ENCODE measurements at places on chromosomes 6 and 20.

DNA sequence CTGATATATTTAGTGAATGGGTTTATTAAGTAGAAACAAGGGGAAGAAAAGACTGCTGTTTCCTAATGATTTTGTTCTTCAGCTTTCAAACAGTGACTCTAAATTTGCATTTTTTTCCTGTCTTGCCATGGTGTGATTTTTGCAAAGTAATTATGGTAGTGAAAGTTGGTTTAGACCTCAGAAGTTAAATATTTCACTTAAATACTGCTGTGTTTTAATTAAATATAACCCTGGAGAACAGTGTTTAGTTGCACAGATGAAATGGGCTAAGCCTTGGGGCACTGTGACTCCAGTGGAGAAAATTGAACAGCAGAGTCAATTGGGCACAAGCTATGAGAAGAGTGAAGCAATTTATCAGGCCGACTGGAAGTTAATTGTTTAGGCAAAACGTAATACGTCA, 111.1 kb upstream of the MCHR2 start:
- no peak for DNase-seq

DNA sequence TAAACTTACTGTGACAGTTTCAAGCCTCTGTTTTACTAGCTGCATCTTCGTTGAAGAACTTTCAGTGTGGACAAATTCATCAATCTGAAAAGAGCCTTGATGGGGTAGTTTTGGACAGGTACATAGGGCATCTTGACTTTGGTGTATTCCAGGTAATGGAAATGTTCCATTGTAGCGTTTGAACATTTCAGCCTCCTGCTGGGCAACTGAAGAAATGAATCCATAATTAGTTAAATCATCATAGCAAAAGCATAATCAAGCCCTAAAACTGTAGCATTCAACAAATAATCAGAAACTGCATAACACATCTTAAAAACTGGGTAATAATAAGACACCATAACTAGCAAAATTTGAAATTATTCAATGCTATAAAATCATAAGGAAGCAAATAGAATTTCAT, 86.2 kb downstream of the AHI1 start:
- DNase-seq: no peak

- DNase-seq: no peak
These were observed 77.6 kb upstream of the GGTLC1 start for GRCh38 chr20:24066076-24066700.

DNA sequence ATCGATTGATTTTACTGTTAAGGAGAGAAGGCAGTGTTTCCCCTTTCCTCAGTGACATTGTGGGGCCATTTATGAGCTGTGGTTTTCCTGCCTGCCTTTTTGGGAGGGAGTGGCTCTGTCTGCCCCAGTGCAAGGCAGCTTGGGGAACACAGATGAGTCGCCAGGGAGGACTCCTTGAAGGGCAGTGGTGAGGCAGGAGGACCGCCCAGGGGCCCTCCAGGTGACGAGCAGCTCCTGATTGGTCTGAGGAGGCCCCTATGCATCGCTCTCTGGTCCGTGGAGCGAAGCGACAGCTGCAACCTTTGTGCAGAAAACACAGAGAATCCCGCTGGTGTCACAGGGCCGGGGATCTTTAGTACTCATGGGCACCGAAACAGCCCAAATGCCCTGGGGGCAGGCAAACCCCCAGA, 100.3 kb downstream of the TMEM242 start:
- no peak for DNase-seq

GRCh38 chr20:34299556-34300255, 3.4 kb downstream of the AHCY start:
- no peak for DNase-seq

DNA sequence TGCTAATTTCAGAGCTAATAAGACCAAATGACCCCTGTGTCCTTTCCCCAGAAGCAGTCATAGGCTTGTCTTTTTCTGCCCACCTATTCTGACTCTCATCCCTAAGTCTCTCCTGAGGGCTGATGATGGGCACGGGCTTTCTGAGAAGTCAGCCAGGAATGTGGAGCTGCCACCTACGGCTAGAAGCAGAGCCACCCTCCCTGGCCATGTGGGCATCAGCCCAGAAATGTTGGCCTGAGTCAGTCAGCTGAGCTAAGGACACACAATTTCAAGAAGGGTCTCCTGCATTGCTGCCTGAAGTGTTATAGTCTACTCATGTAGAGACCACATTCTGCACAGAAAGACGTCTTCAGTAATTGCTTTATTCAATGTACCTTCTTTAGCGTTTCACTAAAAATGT, 17.1 kb downstream of the MYLIP start:
- DNase-seq: no peak

GRCh38 chr6:52617087-52617486, 40.2 kb upstream of the TRAM2 start:
- DNase-seq: no peak

DNA sequence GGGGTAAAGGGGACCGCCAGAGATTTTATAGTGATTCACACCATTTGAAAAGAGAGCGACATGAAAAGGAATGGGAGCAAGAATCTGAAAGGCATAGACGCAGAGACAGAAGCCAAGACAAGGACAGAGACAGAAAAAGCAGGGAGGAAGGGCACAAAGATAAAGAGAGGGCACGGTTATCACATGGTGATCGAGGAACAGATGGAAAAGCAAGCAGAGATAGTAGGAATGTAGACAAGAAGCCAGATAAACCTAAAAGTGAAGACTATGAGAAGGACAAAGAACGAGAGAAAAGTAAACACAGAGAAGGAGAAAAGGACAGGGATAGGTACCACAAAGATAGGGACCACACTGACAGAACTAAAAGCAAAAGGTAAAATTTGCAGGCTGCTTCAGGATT, 77.7 kb downstream of the PHF3 start:
- no peak for DNase-seq

- peak; percentile 54 for DNase-seq
These were observed 27.0 kb downstream of the TRIM27 start for GRCh38 chr6:28896505-28897368.

DNA sequence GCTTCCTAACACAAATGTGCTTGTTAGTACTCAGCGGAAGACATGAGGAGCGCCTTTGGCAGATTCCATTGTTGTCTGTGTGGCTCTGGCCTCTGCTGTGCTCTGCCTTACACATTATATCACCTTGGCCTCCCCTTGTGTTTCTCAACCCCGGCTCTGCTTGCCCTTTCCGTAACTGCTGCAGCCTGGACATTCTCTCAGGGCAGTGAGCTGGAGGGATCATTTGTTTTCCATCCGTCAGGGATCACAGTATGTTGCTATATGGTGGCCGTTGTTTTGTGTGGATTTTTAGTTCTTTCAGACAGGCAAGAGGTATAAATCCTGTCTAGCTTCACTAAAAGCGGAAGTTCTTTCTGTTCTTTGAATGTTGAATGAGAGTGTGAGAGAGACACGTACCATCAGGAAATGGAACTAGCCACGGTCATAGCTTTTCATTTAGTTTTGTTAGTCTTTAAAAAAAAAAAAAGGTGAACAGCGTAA, 175.1 kb downstream of the JARID2 start:
- DNase-seq: no peak

DNA sequence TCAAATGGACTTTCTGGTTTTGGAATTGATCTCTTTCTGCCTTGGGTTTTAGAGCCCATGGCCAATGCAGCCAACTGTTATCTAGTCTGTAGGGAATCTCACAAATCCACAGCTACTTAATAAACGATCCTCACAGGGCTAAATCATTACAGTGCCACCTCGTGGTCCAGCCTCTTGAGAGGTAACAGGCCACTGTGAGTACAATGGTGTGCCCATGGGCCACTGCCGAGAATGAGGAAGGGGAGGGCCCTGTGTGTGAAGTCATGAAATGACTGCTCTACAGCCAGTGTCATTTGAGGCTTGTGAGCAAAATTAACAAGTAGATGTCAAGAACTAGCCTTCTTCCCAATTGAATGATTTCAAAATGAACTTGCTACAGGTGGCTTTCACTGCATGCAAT, 54.3 kb upstream of the GMPR start:
- peak; percentile 35 for DNase-seq

GRCh38 chr20:2919518-2920245, 46.4 kb downstream of the PTPRA start:
- DNase-seq: no peak

- DNase-seq: no peak
These were observed 45.6 kb downstream of the TOX2 start for GRCh38 chr20:43960231-43960630.

DNA sequence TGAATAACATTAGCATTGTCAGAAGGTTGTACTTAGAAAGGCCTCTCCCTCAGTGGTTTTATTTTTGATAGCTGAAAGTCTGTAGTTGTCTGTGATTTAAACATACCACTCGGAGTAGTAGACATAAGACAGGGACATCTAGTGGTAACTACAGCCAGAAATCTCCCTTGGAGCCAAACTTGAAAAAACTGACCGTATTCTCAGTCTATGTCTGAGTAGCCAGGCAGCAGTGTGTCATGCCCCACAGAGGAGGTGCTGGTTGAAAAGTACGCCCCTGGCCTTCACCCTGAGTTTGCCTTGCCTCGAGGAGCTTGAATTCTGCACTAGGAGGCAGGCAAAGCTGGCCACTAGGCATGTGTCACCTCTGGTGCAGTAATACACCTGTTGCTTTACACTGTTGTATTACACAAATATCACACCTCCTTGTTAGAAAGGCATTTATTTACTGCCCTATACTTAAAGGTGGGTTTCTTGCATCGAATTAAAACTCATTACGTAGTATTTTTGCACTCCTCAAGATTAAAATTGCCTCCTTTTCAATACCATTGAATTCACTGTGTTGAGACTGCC, 20.8 kb downstream of the ZBTB2 start:
- no peak for DNase-seq

GRCh38 chr6:15218401-15218800, 27.5 kb upstream of the JARID2 start:
- DNase-seq: no peak

GRCh38 chr6:75478929-75479328, 14.7 kb downstream of the FILIP1 start:
- no peak for DNase-seq

- no peak for DNase-seq
These were observed 527.0 kb downstream of the CDH26 start for GRCh38 chr20:60485012-60485760.

DNA sequence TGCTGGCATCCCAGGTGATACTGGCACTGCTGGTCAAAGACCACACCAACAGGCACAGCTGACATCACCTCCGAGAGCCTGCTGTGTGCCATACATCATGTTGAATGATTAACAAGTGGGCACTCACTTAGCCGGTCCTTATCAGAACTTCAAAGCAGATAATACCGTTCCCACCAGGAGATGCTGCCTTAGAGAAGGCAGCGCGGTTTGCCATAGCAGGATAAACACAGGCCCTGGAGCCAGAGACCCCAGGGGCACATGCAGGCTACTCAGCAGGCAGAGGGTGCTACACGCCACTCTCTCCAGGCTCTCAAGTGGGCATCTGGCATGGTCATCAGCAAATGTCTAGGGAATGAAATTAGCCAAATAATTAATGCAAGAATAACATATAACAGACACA, 86.5 kb upstream of the CST7 start:
- no peak for DNase-seq

GRCh38 chr20:951384-952169, 35.4 kb upstream of the ANGPT4 start:
- no peak for DNase-seq

GRCh38 chr6:14031516-14031915, 86.1 kb upstream of the CD83 start:
- DNase-seq: no peak

DNA sequence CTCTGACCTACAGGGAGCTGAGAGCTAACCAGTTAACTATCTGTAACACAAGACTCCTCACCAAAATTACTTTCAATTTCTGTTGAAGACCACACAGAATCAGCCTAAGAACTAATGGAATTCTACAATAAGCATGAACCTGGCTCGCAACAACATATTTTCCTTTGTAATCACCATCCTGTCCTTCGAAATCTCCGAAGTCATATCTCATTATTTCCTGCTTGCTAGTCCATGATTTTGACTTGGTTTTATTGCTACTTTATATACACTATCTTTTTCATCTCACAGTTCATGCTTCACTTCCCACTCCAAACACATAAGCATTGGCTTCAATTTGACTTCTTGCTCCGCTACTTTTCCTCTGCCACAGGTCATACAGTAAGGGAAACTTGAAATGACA, 405.8 kb upstream of the FKBP1C start:
- no peak for DNase-seq
